ENCODE measurements at places on chromosomes 3 and 15.

DNA sequence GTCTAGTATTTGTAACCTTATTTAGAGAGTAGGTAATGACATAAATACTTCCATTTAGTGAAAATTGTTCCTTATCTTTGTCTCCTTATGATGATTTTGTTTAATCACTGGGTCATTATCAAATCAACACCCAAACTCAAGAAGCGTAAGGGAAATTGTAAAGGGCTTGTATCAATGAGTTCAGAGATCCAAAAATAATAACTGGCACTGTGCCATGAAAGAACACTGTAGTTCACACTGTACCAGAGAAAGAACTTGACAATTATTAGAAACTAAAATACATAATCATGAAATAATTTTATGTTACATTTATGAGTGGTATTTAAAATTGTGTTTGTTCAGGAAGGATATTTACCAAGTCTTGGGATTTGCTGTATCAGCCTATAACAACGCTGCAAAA is 895.4 kb downstream of the FHIT start:
- peak; percentile 69 for DNase-seq

GRCh38 chr3:43882976-43883680 is 192.4 kb downstream of the ABHD5 start:
- no peak for DNase-seq

GRCh38 chr15:66757030-66757429 is 55.0 kb downstream of the SMAD6 start:
- DNase-seq, result no peak

DNA sequence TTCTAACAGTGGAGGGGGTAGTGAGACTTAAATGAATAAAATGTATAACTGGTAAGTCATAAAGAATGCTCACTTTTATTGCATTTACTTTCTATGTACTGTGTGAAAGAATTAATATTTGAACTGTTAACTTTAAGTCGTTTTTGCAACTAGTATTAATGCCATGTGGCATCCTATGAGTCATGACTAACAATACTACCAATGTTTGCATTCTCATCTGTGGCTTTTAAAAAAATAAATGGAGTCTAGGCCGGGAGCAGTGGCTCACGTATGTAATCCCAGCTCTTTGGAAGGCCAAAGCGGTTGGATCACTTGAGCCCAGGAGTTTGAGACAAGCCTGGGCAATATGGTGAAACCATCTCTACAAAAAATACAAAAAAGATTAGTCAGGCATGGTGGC is 5.2 kb downstream of the C3orf49 start:
- DNase-seq, result no peak

GRCh38 chr15:41961001-41961518 is 11.3 kb downstream of the EHD4 start:
- no peak for DNase-seq

- DNase-seq, result peak; percentile 37
These were observed 28.1 kb downstream of the ABHD2 start for GRCh38 chr15:89116404-89116803.

DNA sequence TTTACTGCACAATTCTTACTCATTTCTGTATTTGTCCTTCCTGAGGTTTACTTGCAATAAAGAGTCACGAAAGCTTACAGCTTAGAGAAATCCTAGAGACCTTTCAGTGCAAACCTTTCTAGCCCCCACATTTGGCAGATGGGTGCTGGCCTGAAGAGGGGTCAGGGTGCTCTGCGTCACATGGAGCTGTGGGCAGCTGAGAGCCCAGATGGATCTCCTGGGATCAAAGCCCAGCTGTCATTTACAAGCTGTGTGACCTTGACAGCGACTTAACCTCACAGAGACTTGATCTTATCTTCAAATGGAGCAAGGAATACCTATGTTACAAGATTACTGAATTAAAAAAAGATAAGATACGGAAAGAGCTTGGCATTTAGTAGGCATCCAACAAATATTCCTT is 24.0 kb upstream of the RAF1 start:
- no peak for DNase-seq

GRCh38 chr3:74127256-74127655 is 487.2 kb downstream of the CNTN3 start:
- DNase-seq, result no peak

- peak; percentile 63 for DNase-seq
These were observed 105.1 kb downstream of the MECOM start for GRCh38 chr3:169558371-169558770.

GRCh38 chr15:44435893-44436667 is 8.7 kb downstream of the CTDSPL2 start:
- DNase-seq, result no peak

DNA sequence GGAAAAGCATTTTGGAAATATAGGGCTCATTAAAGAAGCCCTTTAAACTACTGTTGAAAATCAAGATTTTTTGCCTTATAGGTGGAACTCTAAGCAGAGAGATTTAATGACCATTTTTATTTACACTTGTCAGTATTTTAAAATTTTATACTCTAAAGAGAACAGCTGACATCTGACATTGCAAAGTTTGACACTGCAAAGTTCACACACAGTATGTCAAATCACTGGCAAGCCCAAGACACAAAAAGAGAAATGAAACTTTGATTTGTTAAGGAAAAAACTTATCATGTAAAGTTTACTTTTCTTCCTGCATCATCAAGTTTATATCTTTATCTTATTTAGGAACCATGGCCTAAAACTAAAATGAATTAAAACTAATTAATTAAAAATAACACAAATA is 40.2 kb downstream of the DPH6 start:
- DNase-seq, result no peak

- DNase-seq, result no peak
These were observed 2.2 kb upstream of the CALML4 start for GRCh38 chr15:68207176-68207935.

DNA sequence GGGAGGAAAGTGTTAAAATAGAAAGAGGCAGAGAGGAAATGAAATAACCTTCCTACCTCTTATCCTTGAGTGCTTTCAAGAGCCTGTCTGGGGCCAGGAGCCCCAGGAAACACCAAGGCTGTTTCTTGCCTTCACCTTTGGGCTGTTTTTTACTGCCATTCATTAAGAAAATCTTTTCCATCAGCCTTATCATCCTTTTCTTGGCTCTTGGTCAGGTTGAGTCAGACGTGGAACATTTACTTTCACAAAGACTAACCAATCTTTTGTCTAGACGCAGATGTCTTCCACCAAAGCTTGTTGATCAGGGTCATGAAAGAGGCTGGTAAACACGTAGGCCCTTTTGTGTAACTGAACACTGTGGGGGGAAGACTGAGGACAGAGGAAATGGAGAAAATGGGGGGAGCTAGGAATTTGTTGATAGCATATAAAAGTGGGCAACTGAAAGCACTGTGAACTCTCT is 151.0 kb upstream of the THBS1 start:
- no peak for DNase-seq

DNA sequence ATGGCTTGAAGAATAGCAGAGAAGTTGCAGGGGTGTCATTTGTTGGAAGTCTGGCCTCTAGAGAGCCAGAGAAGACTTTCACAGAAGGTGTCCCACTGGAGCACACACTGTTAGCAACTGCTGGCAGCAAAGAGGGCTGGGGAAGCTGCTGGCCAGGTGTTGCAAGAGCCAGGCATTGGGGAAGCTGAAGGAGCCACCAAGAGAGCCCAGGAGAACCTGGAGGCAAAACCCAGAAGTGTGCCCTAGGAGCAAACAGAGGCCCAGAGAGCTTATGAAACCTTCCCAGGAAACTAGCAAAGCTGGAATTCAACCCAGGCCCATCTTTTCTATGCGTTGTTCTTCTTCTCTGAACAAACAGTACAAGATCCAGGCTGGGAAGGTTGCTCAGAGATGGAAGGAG is 132.7 kb upstream of the TRIM42 start:
- no peak for DNase-seq

GRCh38 chr3:15633766-15634598 is 32.4 kb downstream of the BTD start:
- no peak for DNase-seq

DNA sequence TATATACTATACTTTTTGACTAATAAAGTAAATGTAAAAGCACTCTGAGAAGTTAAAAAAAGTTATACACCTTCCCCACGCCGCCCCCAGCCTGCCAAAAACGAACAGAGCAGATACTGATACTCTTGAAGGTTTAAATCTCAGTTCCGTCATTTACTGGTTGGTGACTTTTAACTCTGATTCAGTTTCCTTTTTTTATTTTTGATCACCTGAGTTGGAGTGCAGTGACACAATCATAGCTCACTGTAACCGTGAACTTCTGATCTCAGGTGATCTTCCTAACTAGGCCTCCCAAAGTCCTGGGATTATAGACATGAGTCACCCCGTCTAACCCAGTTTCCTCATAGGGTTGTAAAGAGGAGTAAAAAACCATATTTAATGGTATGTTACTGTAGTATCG is 3.3 kb upstream of the TIPIN start:
- no peak for DNase-seq

GRCh38 chr3:55558316-55558715 is 71.2 kb upstream of the WNT5A start:
- DNase-seq, result no peak
